NCI-H69 (cell line): ENCODE measurements at places on chromosomes 2 and 18.

DNA sequence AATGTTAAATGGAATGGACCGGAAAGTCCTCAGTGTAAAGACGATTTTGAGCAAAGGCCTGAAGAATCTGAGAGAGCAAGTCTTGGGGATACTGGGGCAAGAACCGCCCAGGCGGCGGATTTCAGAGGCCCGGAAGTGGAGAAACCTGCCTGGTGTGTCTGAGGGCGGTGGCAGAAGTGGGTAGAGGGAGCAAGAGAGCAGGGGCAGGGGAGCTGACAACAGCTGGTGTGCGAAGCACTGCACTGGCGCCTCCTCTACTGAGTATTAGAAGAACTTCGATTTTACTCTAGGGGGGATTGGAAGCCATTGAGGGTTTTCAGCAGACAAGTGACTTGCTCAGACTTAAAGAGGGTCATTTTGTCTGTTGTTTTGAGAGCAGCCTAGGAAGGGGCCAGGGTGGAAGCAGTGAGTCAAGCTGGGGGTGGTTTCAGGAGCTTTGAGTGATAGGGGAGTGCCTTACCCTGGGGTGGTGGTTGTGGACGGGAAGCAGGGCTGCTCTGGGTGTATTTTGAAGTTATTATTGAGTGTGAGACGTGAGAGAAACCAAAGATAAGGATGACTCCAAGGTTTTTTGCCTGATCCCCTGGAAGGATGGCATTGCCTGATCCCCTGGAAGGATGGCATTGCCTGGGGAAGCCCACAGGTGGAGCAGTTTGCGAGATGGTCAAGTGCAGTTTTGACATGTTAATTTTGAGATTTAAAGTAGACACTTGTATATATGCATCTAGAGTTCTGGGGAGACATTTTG lies 52.5 kb downstream of the ZNF236 start:
- peak; percentile 74 for DNase-seq

- no peak for DNase-seq
These were observed 2.4 kb upstream of the AAK1 start for GRCh38 chr2:69645921-69646320.

- DNase-seq: peak; percentile 47
These were observed 216.6 kb downstream of the HNMT start for GRCh38 chr2:138180692-138181386.

- no peak for DNase-seq
These were observed 115.1 kb downstream of the STPG4 start for GRCh38 chr2:47039913-47040562.

DNA sequence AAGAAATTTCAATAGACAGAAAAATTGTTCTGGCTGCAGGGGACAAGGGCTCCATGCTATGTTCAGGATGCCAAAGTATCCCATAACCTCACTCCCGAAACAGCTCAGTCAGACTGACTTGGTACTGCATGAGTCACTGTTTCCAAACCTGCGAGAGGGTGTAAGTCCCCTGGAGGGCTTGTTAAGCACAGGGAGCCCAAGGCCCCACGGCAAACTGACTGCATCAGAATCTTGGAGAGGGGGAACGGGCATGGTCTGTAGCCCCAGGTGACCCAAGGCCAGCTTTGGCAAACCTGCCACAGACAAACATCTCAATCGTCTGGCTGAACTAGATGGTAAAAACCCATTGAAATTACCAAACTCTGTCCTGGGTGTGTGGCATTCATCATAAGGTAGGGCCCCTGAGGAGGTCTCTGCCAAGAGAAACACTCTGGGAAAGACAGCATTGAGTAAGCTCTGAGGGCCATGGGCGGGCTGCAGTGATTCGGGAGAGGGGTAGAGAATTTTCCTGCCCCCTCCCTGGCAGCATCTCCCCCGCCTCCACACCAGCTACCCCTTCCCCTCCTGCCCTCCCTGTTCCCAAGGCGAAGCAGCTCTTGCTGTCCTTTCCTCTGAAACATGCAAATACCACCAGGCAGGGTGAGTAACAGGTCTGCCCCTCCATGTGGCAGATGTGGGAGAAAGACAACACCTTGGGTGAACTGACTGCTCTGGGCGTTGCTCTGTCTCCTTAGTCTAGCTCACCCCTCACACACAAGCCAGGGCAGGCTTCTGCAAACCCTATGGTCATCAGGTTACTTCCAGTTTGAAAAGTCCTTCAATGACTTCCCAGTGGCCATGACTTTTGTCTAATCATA lies 274.7 kb upstream of the SIX2 start:
- no peak for DNase-seq

GRCh38 chr2:67366832-67367412 lies 30.2 kb upstream of the ETAA1 start:
- no peak for DNase-seq

- DNase-seq: no peak
These were observed 377.8 kb upstream of the POU3F3 start for GRCh38 chr2:104476075-104476474.

- no peak for DNase-seq
These were observed at the start of gene FAM237A for GRCh38 chr2:206642075-206643025. FAM237A (plus strand) TSS chr2:206642487; CDS start chr2:206644237, 1,750 bp downstream.

GRCh38 chr18:39635192-39635591 lies 2069.6 kb upstream of the CELF4 start:
- no peak for DNase-seq

GRCh38 chr2:75068546-75068945 lies 110.1 kb downstream of the POLE4 start:
- no peak for DNase-seq

GRCh38 chr2:197931661-197932312 lies 127.4 kb downstream of the PLCL1 start:
- DNase-seq: no peak

DNA sequence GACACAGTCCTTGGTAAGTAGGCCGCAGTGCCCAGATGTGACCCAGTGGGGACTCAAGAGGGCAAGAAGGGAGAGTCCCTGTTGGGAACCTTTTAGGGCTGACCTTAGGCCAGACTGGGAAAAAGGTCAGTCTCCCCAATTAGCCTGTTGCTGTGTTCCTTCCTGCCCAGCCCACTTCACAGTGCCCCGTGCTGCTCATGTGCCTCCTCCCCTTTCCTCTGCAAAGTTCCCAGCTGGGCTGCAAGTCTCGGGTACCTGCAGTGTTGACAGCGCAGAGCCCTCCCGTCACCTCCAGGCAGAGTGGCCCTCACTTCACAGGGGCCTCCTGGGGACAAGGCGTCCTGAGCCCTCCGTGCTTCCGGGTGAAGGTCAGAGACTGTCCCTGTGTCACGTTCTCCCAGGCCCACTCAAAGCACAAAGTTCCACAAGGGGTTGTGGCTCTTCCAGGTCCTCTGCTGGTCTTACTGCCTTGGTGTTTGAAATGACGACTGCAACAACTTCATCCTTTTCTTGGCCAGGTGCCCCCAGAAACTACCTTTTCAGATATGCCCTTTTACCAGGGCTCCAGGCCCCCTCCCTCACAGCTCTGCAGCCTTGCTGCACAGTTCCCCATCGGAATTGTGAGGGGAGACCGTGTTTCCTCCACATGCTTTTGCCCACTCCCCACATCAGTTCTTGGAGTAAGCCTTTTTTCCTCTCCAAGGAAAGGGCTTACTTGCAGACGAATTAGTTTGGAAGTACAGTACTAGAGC lies 225.8 kb downstream of the ALPK2 start:
- DNase-seq: no peak
